ENCODE measurements at places on chromosomes 3 and 15. TPM values are rescaled to one million over a fixed set of nuclear protein-coding genes. Genes with fewer than 3 reads are reported as not detected.

Gene CD96
- 142 TPM for total RNA-seq

Gene NECTIN3
- 3.2 TPM for total RNA-seq

Gene ZNF385D
- not detected for total RNA-seq

Gene VWA5B2
- total RNA-seq, result not detected

Gene CHRM5
- total RNA-seq, result not detected

Gene TEX55
- total RNA-seq, result not detected

Gene CNTN4
- not detected for total RNA-seq

Gene CCDC39
- total RNA-seq, result not detected

Gene NLGN1
- not detected for total RNA-seq

Gene GREM1
- total RNA-seq, result not detected

Gene CHRNA3
- not detected for total RNA-seq

Gene PIF1
- total RNA-seq, result 30.2 TPM

Gene TRIM71
- not detected for total RNA-seq

Gene GRK7
- 0.15 TPM for total RNA-seq

Gene IL17RB
- not detected for total RNA-seq

Gene LRRN1
- total RNA-seq, result 2.5 TPM

Gene TRH
- not detected for total RNA-seq

Gene GCSAM
- total RNA-seq, result 18.5 TPM

Gene ACAN
- not detected for total RNA-seq

Gene DZIP1L
- 0.33 TPM for total RNA-seq

Gene TADA3
- 42.7 TPM for total RNA-seq

Gene SOX2
- not detected for total RNA-seq

Gene LINGO1
- total RNA-seq, result not detected

Gene COLQ
- 5.7 TPM for total RNA-seq

Gene ESYT3
- total RNA-seq, result 0.41 TPM

Gene HHLA2
- total RNA-seq, result 0.92 TPM

Gene PLSCR5
- not detected for total RNA-seq

Gene CIB2
- 1.0 TPM for total RNA-seq

Gene AMIGO3
- total RNA-seq, result not detected

Gene MYH15
- not detected for total RNA-seq

Gene SPESP1
- total RNA-seq, result 1.3 TPM

Gene CAMP
- not detected for total RNA-seq

Gene MYLK
- 0.08 TPM for total RNA-seq

Gene HTR3E
- not detected for total RNA-seq

Gene INO80
- total RNA-seq, result 32.4 TPM

Gene LIPC
- total RNA-seq, result 0.46 TPM

Gene EPM2AIP1
- 37.0 TPM for total RNA-seq

Gene AHSG
- not detected for total RNA-seq

Gene PARL
- total RNA-seq, result 47.1 TPM

Gene SCAANT1
- not detected for total RNA-seq

Gene TM4SF1
- not detected for total RNA-seq

Gene ASB14
- not detected for total RNA-seq

Gene CCR9
- 0.66 TPM for total RNA-seq
